Kidney (tissue), 22 donors: ENCODE measurements at places on chromosomes 1 and 21. TPM values are rescaled to one million over a fixed set of nuclear protein-coding genes. Genes with fewer than 3 reads are reported as not detected.

DNA sequence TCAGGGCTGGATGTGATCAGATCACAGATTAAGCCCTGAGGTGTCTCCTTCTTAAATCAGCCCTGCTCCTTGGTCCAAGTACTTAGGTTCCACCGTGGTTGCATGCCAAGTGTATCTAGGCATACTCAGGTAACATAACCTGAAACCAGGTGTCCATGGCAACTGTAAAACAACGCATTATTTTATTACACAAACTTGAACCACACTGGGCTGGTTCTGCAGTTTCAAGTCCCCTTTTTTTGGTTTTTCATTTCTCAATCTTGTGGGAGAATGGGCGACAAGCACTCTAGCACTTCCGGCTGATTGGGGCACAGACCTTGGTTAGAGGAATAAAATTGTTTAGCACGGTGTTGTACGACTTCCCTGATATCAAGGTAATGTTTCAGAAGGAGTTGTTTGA is 65.2 kb downstream of the GBP6 start:
- DNase-seq, result peak; percentile 5

- DNase-seq, result peak; percentile 85
Observed at GRCh38 chr21:34351786-34352241, 12.0 kb upstream of the KCNE2 start.

GRCh38 chr1:153260585-153261280 is 1.2 kb downstream of the LORICRIN start:
- no peak for DNase-seq

DNA sequence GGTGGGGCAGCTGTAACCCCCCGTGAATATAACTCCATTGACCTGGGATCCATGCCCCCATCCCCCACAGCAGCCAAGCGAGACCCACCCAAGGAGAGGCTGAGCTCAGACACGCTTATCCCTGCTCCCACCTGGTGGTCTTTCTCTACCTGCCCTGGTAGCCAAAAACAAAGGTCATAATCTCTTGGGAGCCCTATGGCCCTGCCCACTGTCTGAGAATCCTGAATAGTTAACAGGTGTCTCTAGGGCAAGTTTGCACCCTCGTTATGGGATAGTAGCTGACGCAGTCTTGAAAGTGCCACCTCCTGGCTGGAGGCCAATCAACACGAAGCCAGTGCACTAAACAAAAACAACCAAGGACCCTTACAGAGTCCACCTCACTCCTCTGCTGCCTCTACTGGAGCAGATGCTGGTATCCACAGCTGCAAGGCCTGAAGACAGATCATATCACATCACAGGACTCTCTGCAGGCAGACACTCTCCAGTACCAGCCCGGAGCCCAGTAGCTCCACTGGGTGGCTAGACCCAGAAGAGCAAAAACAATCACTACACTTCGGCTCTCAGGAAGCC is 134.3 kb upstream of the C1orf174 start:
- DNase-seq, result no peak

DNA sequence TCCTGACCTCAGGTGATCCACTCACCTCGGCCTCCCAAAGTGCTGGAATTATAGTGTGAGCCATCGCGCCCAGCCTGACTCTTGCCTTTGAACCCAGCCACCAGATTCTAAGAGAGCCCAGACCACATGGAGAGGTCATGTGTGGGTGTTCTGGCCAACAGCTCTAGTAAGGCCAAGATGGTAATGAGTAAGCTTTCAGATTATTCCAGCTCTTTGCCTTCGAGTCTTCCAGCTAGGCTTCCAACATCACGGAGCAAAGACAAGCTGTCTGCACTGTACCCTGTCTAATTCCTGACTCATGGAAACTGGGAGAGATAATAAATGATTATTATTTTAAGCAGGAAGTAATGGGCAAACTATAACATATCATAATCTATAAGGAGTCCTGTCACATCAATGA is 14.8 kb upstream of the ZFP69B start:
- DNase-seq, result no peak

DNA sequence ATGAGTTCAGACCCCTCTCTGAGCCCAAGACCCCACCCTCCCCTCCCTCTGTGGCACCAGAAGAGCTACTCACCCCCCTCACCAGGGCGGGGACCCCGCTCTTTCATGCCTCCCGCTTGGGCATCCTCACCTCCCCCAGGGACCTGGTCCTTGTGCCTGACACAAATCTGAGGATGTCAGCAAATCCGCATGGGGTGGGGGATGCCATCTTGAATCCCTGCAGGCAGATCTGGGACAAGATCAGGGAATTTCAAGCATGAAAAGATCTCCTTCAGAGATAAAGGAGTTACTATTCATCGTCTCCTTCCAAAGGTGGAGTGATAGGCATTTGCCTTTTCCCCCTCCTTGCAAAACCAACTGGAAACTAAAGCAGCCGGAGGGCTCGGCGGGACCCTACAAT is 81.1 kb downstream of the DISP3 start:
- DNase-seq, result no peak

DNA sequence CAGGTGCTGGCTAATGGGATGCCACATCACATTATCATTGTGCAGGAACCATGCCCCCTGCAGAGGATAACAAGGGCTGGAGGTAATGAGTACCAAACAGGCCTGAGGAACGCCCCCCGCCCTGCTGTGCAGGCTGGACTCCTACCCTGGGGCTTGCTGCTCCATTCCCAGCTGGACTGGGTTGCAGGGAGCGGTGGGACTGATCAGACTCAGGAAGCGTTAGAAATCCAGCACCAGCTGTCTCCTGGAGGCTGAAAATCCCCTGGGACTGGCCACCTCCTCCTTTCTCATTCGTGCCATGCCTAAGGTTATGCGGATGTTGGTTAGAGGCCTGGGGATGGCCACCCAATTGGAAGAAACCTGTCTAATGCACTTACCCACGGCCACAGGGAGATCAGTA is 36.9 kb upstream of the POU3F1 start:
- no peak for DNase-seq

GRCh38 chr1:67192902-67193301 is 26.6 kb downstream of the IL23R start:
- DNase-seq, result no peak

DNA sequence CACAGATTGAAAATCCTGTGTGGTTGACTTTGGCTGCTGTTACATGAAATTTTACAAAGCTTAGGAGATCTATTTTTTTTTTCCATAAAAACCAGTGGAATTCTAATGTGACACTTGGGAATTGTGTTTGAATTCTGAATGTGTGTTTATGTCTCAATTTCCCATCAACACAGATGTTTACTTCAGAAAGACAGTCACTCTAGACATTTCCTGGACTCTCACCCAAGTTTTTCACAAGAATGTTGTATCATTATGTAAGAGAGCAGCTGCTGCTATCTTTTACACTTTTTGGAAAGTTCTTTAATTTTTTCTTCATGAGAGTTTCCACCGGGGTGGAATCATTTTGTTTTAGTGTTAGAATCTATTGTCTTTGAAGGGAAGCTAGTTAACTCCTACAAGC is 210.1 kb downstream of the GIPC2 start:
- no peak for DNase-seq

GRCh38 chr1:1144843-1145546 is 28.7 kb upstream of the TTLL10 start:
- no peak for DNase-seq

- DNase-seq, result peak; percentile 88
Observed at GRCh38 chr1:54052431-54052933, 522 bp downstream of the TMEM59 start.

- peak; percentile 89 for DNase-seq
Observed at GRCh38 chr1:41394959-41395956, 34.0 kb downstream of the FOXO6 start.

GRCh38 chr1:20383631-20384030 is 93.0 kb downstream of the VWA5B1 start:
- DNase-seq, result no peak

GRCh38 chr1:246708166-246708565 is 16.0 kb upstream of the SCCPDH start:
- no peak for DNase-seq

- DNase-seq, result peak; percentile 86
Observed at GRCh38 chr1:153922076-153922971, 448 bp downstream of the GATAD2B start.

DNA sequence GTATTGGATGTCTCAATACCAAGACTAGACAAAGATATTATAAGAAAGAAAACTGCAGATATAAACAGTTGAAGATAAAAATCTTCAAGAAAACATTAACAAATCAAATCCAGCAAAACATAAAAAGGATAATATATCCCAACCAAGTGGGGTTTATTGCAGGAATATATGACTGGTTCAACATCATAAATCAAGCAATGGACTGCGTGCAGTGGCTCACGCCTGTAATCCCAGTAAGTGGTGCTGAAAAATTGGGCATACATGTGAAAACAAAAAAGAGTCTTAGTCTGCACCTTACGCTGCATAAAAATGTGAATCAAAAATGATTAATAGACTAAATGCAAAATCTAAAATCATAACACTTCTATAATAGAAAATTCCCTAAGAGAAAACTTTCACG is 112.9 kb upstream of the PDE4B start:
- no peak for DNase-seq

- no peak for DNase-seq
Observed at GRCh38 chr1:99700020-99700419, 54.1 kb downstream of the PALMD start.

- peak; percentile 28 for DNase-seq
Observed at GRCh38 chr1:53367503-53368313, 39.8 kb upstream of the LRP8 start.

GRCh38 chr1:217053676-217054075 is 330.4 kb upstream of the ESRRG start:
- DNase-seq, result no peak

DNA sequence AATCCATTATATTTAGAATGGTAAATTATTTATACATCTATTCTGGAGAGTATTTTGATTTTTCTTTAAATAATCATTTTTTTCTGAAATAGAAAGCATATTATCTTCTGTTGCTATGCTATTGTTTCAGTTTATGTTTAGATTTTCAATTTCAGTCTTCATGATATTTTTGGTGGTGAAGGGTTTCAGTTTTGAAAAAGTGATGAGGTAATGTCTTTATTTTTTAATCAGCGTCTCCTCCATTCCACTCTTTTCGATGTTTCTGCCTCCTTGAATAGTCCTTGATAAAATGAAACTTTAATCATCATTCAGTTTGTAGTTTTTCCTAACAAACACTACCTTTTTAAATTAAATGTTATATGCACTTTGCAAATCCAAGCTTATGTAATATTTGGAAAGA is 428.6 kb downstream of the PTPRC start:
- no peak for DNase-seq

- DNase-seq, result no peak
Observed at GRCh38 chr1:151175041-151175741, 590 bp downstream of the TMOD4 start.

DNA sequence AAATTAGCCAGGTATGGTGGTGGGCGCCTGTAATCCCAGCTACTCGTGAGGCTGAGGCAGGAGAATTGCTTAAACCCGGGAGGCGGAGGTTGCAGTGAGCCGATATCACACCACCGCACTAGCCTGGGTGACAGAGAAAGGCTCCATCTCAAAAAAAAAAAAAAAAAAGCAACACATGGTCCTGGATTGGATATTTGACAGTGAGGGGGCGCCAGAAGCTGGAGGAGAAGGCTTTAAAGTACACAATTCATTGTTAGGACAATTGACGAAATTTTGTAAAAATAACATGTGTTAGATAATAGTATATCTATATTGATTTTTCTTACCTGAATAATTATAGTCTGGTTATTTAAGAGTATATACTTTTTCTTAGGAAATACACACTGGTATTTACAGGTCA is 50.2 kb upstream of the USP25 start:
- DNase-seq, result no peak

AMY1A gene
- total RNA-seq, result not detected

REN gene
- total RNA-seq, result 32.4 TPM

VAV3 gene
- total RNA-seq, result 87.5 TPM

ASAP3 gene
- 37.8 TPM for total RNA-seq

OLFML2B gene
- total RNA-seq, result 6.7 TPM

TDRD5 gene
- total RNA-seq, result 0.47 TPM

CNR2 gene
- total RNA-seq, result 0.57 TPM

MR1 gene
- total RNA-seq, result 29.3 TPM

TMCC2 gene
- total RNA-seq, result 1.3 TPM

CDKN2C gene
- 12.5 TPM for total RNA-seq
